ENCODE measurements at places on chromosomes 16 and 17. TPM values are rescaled to one million over a fixed set of nuclear protein-coding genes. Genes with fewer than 3 reads are reported as not detected.

The EME2 gene
- 20.6 TPM for total RNA-seq

The WNT9B gene
- not detected for total RNA-seq

The CYGB gene
- not detected for total RNA-seq

The MYH11 gene
- total RNA-seq: not detected

The UBALD1 gene
- total RNA-seq: 28.0 TPM

The GUCY2D gene
- total RNA-seq: not detected

The SLFN14 gene
- not detected for total RNA-seq

The TRIM72 gene
- total RNA-seq: not detected

The PRSS8 gene
- 24.6 TPM for total RNA-seq

The EMC8 gene
- total RNA-seq: 71.1 TPM

The BRICD5 gene
- total RNA-seq: 5.2 TPM

GRCh38 chr17:7404737-7405349 is 946 bp upstream of the TMEM256 start:
- DNase-seq: no peak

DNA sequence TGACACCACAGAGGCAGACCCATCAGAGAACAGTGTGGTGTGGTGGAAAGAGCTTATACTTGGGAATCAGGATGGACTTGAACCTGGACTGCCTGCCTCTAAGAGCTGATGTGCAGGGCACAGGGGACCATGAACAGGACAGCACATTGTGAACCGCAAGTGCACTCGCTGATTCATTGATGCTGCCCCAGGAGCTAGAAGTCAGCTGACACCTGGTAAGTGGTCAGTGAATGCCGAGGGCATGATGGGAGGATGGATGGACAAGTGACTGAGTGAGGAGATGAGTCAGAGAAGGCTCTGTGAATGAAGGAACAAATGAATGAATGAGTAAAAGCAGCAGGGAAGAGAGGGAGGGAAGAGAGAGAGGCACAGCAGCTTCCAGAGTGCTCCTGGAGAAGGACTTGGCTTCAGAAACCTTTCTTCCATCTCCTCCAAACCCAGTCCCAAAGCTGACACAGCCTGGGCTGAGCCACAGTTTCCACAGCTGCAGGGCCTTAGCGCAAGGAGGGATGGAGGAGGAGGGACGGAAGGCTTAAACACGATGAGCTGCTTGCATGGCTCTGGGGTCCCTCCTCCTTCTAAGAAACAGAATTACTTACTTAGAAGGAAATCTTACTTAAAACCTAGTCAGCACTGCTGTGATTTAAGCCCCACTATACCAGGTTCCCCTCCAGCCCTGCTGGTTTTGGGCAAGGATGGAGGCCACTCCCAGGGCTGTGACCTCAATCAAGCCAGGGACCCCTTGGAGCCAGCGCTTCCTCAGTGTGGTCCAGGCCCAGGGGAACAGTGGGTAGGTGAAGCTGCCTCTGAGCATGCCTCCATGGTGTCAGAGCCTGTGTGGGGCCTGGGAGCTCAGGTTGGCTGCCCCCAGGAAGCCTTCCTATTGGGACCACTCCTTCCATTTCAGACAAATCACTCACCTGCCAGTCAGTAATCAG is 184.6 kb downstream of the TMEM132E start:
- DNase-seq: no peak

GRCh38 chr16:61948414-61948813 is 87.8 kb downstream of the CDH8 start:
- DNase-seq: no peak

DNA sequence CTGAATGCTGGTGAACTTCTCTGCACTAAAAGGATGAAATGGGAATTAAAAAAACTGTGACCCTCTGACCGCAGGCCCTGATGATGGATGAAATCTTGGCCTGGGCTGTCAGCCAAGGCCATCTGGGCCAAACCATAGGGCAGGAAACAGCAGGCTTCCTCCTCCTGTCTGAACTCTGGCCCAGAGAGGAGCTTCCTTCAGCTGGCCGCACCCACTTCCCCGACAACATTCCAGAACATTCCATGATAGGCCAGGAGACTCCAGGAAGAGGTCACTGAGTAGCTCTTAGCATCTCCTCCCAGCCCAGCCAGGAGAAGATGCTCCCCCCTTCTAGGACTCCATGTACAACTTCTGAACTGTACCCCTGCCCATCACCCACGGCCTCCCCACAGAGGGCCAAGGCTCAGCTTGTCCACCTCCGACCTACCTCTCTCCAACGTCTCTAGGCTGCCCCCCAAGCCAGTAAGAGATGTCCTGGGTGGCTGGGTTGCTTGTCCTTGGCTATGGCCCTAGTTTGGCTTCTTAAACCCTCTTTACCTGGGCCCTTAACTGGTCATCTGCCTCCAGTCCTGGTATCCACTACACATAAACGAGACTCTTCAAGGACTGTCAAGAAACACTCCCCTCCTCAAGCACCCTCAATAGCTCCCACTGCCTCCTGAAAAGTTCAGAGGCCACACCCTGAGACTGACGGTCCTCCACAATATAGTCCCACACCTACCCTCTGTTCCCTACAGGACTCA is 1.7 kb downstream of the RPH3AL start:
- peak; percentile 85 for DNase-seq

GRCh38 chr16:49484451-49484849 is 110.8 kb downstream of the C16orf78 start:
- no peak for DNase-seq

DNA sequence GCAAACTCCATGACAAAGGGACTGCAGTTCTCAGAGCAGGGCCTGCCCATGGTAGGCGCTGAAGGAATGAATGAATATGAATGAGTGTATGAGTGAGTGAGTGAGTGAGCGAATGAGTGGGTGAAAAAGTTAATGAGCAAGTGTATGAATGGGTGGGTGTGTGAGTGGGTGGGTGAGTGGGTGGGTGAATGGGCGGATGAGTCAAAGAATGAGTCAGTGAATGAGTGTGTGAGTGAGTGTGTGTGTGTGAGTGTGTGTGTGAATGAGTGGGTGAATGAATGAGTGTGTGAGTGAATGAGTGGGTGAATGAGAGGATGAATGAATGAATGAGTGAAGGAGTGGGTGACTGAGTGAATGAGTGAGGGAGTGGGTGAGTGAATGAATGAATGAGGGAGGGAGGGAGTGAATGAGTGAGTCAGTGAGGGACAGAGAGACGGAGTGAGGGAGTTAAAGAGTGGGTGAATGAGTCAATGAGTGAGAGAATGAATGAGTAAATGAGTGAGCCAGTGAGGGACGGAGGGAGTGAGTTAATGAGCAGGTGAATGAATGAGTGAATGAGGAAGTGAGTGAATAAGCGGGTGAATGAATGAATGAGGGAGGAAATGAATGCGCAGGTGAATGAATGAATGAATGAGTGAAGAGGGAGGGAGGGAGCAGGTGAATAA is 11.1 kb upstream of the CHMP6 start:
- no peak for DNase-seq

DNA sequence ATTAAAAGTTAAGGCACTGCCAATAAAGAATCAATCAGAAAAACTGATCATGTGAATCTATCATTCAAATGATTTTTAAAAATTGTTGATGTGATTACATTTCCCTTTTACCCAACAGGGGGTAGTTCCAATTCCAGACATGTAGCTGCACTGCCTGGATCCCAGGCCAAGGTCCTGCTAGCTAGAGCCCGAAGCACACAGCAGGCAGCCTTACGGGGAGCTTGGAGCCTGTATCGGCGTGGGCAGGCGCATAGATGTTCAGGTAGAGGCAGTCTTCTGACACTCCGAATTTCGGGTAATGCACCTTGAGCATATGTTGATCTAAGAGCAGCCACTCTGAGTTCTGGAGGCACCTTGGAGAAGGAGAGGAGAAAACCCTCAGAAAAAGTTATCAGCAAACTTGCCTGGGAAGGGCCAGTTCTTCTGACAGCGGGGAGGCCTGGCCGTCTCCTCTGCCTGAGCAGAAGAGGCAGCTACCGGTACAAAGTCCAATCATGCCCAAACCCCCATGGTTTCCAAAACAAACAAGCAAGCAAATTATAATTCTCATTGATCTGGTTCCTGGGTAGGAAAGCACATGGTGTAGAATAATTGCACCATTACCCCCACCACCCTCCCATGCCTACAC is 3.6 kb downstream of the CES5A start:
- DNase-seq: no peak

- no peak for DNase-seq
Measured at GRCh38 chr16:3458278-3458851, 14.9 kb downstream of the NAA60 start.

- DNase-seq: peak; percentile 96
Measured at GRCh38 chr17:35799942-35800341, 4.5 kb upstream of the MMP28 start.

GRCh38 chr16:27353853-27354252 is 40.1 kb downstream of the IL4R start:
- no peak for DNase-seq

DNA sequence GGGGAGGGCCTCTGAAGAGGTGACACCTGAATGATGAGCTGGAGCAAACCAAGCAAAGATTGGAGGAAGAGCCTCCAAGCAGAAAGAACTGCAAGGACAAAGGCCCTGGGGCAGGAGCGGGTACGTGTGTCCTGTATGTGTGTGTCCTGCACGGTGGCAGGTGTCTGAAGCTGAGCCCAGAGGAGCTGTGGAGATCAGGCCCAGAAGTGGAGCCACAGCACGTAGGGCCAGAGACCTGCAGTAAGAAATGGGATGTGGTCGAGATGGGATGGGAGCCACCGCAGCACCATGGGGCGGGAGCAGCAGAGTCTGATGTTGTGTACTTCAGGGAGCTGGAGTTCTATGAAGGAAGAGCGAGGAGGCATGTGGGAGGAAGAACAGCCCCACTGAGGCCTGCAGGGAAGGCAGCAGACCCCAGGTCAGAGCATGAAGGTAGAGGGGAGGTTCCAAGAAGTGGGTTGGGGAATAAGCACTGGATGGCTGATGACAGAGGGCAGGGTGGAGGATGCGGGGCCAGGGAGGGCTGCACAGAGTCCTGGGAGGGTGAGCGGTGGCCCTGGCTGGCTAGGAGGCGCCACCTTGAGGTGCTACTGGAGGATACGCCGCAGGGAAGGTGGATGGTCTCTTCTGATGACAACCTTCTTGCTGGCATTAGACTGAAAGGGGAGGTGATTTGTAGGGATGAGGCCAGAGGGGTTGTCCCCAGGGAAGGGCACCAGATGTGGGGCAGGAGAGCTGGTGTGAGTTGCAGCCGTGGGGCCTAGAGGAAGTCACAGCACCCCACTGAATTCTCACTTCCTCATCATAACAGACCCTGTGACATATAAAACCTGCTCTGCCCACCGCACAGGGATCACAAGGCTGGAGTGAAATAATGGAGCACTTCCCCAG is 10.6 kb upstream of the CETP start:
- peak; percentile 43 for DNase-seq

- DNase-seq: no peak
Measured at GRCh38 chr17:2190014-2190413, 113.6 kb downstream of the SMG6 start.

GRCh38 chr17:4953451-4953961 is 2.6 kb downstream of the ENO3 start:
- no peak for DNase-seq

DNA sequence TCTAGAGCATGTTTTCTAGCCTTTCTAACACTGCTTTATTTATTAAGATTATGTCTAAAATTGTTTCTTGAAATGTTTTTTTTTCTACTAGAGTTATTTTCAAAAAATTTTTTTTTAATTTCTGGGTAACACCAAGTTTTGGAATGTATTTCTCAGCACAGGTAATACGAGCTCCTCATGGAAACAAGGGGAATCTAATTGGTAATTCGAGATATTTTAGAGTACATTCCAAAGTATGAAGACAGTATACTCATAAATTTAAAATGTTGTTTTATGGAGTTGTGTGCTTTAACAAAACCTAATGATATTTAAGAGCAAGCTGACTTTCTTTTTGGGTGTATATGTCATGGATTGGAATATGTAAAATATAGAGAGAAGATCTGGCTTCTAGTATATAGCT is 42.4 kb downstream of the OMG start:
- no peak for DNase-seq

GRCh38 chr16:55376045-55376444 is 52.0 kb downstream of the IRX6 start:
- no peak for DNase-seq

- DNase-seq: peak; percentile 59
Measured at GRCh38 chr16:25005445-25006306, 9.5 kb downstream of the ARHGAP17 start.

GRCh38 chr17:60769327-60769726 is 91.7 kb downstream of the BCAS3 start:
- DNase-seq: no peak

- no peak for DNase-seq
Measured at GRCh38 chr17:36600936-36601302, 464 bp upstream of the MRM1 start.

- DNase-seq: no peak
Measured at GRCh38 chr17:68133346-68134045, 98.0 kb downstream of the KPNA2 start.

- no peak for DNase-seq
Measured at GRCh38 chr17:72117535-72118334, 3.1 kb upstream of the SOX9 start.

DNA sequence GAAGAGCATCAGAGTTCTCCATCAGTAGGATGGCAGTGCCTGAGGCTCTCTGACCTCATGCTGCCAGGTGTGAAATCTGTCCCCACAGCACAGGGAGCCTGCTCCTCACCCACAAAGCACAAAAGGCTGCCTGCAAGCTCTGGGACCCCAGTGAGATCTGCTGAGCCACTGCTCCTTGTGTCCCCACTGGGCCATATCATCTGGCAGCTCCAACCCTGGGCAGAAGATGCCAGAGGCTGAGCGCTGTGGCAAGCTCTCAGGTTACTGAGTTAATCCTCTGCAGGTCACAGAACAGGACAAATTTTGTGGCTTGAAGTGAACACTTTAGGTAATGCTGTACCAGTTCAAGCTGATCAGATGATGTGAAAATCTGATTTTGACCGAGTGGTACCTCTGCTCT is 26.7 kb upstream of the ERN1 start:
- DNase-seq: no peak

DNA sequence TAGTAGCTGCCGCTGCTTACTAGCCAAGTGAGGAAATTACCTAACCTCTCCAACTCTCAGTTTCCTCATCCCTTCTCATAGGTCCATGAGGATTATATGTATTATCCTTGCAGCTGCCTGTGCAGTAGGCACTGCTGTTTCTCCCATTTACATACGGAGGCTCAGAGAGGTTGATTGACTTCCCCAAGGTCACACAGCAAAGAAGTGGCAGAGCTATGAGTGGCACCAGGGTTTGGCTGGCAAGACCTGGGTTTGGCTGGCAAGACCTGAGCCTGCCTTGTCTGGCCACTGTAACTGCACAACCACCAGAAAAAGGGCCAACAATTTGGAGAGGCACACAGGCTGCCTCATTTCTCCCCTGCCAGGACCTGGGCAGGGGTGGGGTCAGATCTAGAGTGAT is 2.5 kb upstream of the NDRG4 start:
- DNase-seq: no peak

DNA sequence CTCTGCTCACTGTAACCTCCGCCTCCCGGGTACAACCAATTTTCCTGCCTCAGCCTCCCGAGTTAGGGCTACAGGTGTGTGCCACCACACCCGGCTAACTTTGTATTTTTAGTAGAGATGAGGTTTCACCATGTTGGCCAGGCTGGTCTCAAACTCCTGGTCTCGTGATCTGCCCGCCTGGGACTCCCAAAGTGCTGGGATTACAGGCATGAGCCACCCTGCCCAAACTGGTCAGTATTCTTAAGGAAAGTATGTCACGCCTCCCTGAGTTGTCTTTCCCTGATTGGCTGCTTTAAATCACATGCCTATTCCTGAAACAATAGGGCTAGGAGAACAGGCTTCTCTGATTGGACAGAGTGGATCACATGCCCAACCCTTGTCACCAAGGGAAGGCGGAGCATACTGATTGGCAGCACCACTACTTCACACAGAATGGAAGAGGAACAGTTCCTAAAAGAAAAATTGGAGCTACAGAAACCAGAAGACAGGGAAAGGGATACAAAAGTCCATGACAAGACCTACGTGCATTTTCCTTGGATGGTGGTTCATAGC is 17.6 kb upstream of the CYB5B start:
- DNase-seq: no peak
